ENCODE measurements at places on chromosomes 16 and 17. TPM values are rescaled to one million over a fixed set of nuclear protein-coding genes. Genes with fewer than 3 reads are reported as not detected.

The TRPV3 gene
- total RNA-seq: 0.46 TPM

The CCDC144A gene
- total RNA-seq: 6.7 TPM

The CENPN gene
- total RNA-seq: 7.4 TPM

- H3K27ac ChIP-seq: peak overlapping the region; percentile 17
- H3K4me3 ChIP-seq: no peak overlapping the region
- no peaks in the 10 kb centered on the region for H3K36me3 ChIP-seq
- no peaks in the 10 kb centered on the region for H3K27me3 ChIP-seq
- DNase-seq: no peak
- H3K4me1 ChIP-seq: no peaks in the 10 kb centered on the region
These were observed 841 bp upstream of the IGFALS start for GRCh38 chr16:1794221-1794871.

- H3K4me3 ChIP-seq: no peak overlapping the region
- no peaks in the 10 kb centered on the region for H3K4me1 ChIP-seq
- peak overlapping the region; percentile 20 for H3K27ac ChIP-seq
- H3K36me3 ChIP-seq: no peaks in the 10 kb centered on the region
- H3K27me3 ChIP-seq: peaks cover 4% of the 10 kb centered on the region
These were observed 7.7 kb downstream of the FOXL1 start for GRCh38 chr16:86585821-86586611.

- no peak for DNase-seq
- H3K36me3 ChIP-seq: no peaks in the 10 kb centered on the region
- H3K4me1 ChIP-seq: no peaks in the 10 kb centered on the region
- no peaks in the 10 kb centered on the region for H3K27me3 ChIP-seq
- no peak overlapping the region for H3K27ac ChIP-seq
These were observed 53.9 kb downstream of the USP10 start for GRCh38 chr16:84753412-84754326.

The AOC3 gene
- 82.9 TPM for total RNA-seq

DNA sequence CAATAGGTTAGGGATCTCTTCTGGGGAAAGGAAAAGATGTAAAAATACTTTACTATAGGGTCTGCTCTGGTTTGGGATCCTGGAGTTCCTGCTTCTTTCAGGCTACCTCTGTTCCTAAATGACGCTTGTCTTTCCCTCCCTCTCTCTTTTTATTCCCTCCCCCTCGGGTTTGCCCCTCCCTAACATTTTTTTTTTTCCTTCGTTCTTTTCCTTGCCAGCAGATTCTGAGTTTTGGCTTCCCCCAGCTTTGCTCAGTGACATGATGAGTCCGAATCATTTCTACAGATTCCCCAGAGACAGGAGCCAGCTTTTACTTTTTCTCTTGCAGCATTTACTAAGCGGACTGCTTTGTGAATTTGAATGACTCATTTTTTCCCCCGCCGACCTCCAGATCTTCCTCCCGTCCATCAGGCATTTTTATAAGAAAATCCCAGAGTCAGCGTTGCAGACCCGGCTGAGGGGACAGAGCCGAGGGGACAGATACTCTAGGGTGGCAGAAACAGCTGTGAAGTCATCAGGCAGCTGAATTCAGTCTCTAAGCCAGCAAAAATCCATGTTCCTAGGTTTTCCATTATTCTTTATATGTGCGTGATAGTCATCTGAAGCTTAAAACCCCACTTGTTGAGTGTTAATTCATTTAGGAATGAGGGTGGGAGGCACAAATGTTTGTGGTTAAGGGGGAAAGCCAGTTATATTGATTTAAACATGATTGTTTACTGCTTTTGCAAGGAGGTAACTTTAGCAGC lies at the start of gene TMEM100:
Gene TMEM100, minus strand, starts transcription at position 123 of the 746 bp plus-strand sequence. CDS start 1,794 bp downstream, outside the sequence.
- H3K36me3 ChIP-seq: no peaks in the 10 kb centered on the region
- peaks cover 1% of the 10 kb centered on the region for H3K4me1 ChIP-seq
- peak within 1 kb of the TSS; percentile 89 for H3K27ac ChIP-seq

- no peaks in the 10 kb centered on the region for H3K4me1 ChIP-seq
- no peak overlapping the region for H3K27ac ChIP-seq
- DNase-seq: no peak
- H3K27me3 ChIP-seq: no peaks in the 10 kb centered on the region
- no peaks in the 10 kb centered on the region for H3K36me3 ChIP-seq
These were observed 419.1 kb downstream of the CA10 start for GRCh38 chr17:51739245-51739886.

GRCh38 chr16:50273888-50274325 lies 7.6 kb downstream of the ADCY7 start:
- no peaks in the 10 kb centered on the region for H3K4me1 ChIP-seq
- DNase-seq: no peak
- H3K4me3 ChIP-seq: no peak overlapping the region
- peak overlapping the region; percentile 87 for H3K27ac ChIP-seq
- H3K36me3 ChIP-seq: no peaks in the 10 kb centered on the region
- H3K27me3 ChIP-seq: no peaks in the 10 kb centered on the region

- no peaks in the 10 kb centered on the region for H3K27me3 ChIP-seq
- no peaks in the 10 kb centered on the region for H3K36me3 ChIP-seq
- H3K27ac ChIP-seq: no peak overlapping the region
- no peak overlapping the region for H3K4me3 ChIP-seq
- no peak for DNase-seq
These were observed 230.6 kb upstream of the IRX3 start for GRCh38 chr16:54517181-54517580.

DNA sequence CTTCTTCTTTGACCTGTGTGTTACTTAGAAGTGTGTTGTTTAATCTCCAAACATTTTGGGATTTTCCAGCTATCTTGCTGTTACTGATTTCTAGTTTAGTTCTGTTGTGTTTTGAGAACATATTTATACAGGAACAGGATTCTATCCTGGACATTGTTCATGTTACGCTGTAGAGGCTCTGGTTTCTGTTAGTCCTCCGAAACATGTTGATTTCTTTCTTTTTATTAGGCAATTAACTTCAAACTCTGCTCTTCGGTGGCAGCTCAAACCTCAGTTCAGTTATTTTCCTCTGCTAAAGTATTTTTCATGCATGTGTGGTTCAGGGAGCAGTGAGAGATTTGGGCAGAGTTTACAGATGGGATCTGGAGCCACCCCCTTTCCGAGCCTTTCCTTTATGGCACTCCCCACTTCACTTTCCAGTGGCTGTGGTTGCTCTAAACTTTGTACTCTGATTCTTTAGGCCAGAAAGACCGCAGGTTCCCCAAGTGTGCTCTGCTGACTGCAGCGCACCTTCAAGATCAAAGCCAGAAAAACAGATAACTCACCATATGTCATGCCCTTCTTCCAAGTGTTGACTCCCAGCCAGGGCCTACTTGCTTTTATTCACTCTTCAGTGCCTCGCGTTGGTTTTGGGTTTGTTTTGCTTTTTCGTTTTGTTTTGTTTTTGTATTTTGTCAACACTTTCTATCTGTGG lies 77.6 kb upstream of the KSR1 start:
- peaks cover 5% of the 10 kb centered on the region for H3K4me1 ChIP-seq
- H3K27me3 ChIP-seq: no peaks in the 10 kb centered on the region
- no peak overlapping the region for H3K4me3 ChIP-seq
- H3K27ac ChIP-seq: no peak overlapping the region

- H3K4me3 ChIP-seq: no peak overlapping the region
- DNase-seq: no peak
- no peaks in the 10 kb centered on the region for H3K4me1 ChIP-seq
- H3K27ac ChIP-seq: no peak overlapping the region
- no peaks in the 10 kb centered on the region for H3K27me3 ChIP-seq
These were observed 62.9 kb downstream of the SPECC1 start for GRCh38 chr17:20071824-20072691.

GRCh38 chr17:80313160-80313829 lies 52.6 kb downstream of the RNF213 start:
- H3K36me3 ChIP-seq: peaks cover 57% of the 10 kb centered on the region
- no peak overlapping the region for H3K27ac ChIP-seq
- H3K27me3 ChIP-seq: no peaks in the 10 kb centered on the region
- no peak overlapping the region for H3K4me3 ChIP-seq
- DNase-seq: no peak

The SEC14L5 gene
- 0.98 TPM for total RNA-seq

DNA sequence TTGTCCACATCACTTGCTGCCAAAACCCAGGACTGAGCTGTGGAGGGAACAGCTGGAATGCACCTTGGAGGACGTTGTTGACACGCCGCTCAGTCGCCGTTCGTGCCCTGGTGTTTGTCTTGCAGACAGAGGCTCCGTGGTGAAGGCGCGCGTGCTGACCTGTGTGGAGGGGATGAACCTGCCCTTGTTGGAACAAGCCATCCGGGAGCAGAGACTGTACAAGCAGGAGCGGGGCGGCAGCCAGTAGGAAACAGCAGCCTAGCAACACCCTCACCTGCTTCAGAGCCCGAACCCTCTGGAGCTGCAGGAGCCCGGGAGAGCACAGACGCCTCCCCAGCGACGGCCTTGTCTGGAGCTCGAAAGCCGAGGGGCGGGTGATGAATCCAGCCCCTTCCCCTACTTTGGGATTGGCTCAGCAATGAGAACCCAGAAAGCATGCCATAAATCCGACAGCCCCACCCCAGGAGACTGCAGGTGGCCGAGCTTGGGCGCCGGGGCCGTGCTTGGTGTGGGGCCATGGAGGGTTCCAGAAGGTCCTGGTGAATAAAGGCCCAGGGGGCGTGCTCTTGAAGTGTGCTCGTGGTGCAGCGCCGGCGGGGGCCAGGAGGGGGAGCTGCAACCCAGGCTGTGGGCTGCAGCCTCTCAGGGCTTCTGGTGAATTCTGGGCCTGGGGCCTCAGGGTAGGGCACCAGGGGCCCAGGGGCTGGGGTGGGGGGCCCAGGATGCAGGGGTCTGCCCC lies 470 bp upstream of the CDK3 start:
- peak; percentile 23 for DNase-seq
- no peak overlapping the region for H3K4me3 ChIP-seq
- H3K27ac ChIP-seq: no peak overlapping the region
- H3K36me3 ChIP-seq: no peaks in the 10 kb centered on the region
- H3K4me1 ChIP-seq: peaks cover 4% of the 10 kb centered on the region

The IGFBP4 gene
- total RNA-seq: 565 TPM

GRCh38 chr17:41340934-41341861 lies 9.4 kb downstream of the KRT33A start:
- H3K36me3 ChIP-seq: no peaks in the 10 kb centered on the region
- H3K27ac ChIP-seq: no peak overlapping the region

- H3K27ac ChIP-seq: no peak overlapping the region
- peaks cover 2% of the 10 kb centered on the region for H3K27me3 ChIP-seq
- H3K4me1 ChIP-seq: peaks cover 6% of the 10 kb centered on the region
- H3K36me3 ChIP-seq: no peaks in the 10 kb centered on the region
- no peak overlapping the region for H3K4me3 ChIP-seq
These were observed 270.9 kb upstream of the FOXF1 start for GRCh38 chr16:86239381-86239780.

The GCGR gene
- total RNA-seq: 0.11 TPM

The NUDT7 gene
- 18.3 TPM for total RNA-seq

DNA sequence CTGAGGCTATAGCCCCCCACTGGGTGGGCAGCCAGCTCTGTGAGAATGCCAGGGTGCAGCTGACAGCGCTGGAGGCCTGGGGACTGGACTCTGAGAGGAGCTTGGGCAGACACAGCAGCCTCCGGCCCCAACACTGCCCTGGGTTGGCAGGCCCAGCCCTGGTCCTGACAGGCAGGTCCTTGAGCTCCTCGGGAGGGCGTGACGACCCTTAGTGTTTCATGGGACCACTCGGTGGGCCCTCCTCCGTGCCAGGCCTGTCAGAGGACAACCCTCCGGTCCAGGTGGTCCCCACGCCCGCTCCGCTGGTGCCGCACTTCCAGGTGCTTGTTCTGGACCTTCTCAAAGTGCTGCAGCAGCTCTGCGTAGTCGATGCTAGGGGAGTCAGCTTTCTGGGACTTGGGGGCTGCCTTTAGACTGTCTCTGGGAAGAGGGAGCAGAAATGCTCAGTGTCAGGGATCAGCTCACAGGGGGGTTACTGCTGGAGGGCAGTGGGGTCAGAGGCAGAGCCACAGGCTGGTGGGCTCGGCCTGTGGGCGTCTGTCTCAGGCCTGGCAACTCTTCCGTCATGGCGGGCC lies 1.9 kb upstream of the MTSS2 start:
- peak overlapping the region; percentile 91 for H3K27ac ChIP-seq
- H3K4me3 ChIP-seq: no peak overlapping the region

DNA sequence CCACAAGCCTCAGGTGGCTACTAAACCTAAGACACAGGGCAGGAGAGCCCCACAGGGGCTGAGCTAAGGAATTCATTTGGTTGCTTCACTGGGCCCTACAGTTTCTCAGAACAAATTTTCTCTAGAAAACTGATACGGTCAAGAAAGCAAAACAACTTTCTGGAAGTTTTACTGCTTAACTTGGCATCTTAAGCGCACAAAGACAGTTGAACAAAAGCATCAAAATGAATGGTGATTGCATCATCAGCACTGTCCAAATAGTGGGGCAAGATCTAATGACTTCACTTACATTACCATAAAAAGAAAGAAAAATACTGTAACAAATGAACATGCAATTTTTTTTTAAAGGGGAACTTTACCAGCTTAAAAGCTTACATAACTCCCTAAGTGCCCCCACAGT lies 47.6 kb downstream of the XPO6 start:
- no peak overlapping the region for H3K27ac ChIP-seq
- peak; percentile 47 for DNase-seq
- no peak overlapping the region for H3K4me3 ChIP-seq
- no peaks in the 10 kb centered on the region for H3K27me3 ChIP-seq
- peaks cover 18% of the 10 kb centered on the region for H3K36me3 ChIP-seq

The LRRC75A gene
- 3.3 TPM for total RNA-seq

GRCh38 chr16:76824791-76825190 lies 366.2 kb upstream of the MON1B start:
- no peaks in the 10 kb centered on the region for H3K36me3 ChIP-seq
- no peak overlapping the region for H3K4me3 ChIP-seq
- H3K4me1 ChIP-seq: no peaks in the 10 kb centered on the region
- no peaks in the 10 kb centered on the region for H3K27me3 ChIP-seq
- no peak for DNase-seq

- H3K4me1 ChIP-seq: peaks cover 10% of the 10 kb centered on the region
- H3K27ac ChIP-seq: no peak overlapping the region
- H3K4me3 ChIP-seq: no peak overlapping the region
- H3K36me3 ChIP-seq: no peaks in the 10 kb centered on the region
These were observed 188.4 kb downstream of the FOXL1 start for GRCh38 chr16:86766700-86767099.

The RNF135 gene
- total RNA-seq: 11.1 TPM

Data from lung (tissue), 17 donors.